ENCODE measurements at places on chromosomes 2 and 18.
A peak's percentile ranks its signal among the peaks of the same experiment; 100 is the strongest.

DNA sequence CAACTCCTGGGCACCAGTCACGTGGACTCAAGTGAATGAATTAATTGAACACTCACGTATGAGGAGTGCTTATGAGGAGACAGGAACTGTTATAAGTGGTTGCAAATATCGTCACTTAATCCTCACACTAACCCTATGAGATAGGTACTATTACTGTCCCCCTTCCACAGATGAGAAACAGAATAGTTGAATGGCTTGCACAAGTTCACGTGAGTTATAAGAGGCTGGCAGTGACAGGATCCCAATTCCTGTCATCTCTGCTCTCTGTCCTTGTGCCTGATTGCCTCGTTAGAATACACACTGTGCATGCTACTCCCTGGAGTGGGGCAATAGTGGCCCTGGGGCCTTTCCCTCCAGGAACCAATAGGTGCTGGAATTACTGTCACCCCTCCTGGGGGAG, 253.5 kb downstream of the DYSF start:
- DNase-seq: no peak

GRCh38 chr2:176338395-176338794, 69.2 kb downstream of the MTX2 start:
- no peak for DNase-seq

DNA sequence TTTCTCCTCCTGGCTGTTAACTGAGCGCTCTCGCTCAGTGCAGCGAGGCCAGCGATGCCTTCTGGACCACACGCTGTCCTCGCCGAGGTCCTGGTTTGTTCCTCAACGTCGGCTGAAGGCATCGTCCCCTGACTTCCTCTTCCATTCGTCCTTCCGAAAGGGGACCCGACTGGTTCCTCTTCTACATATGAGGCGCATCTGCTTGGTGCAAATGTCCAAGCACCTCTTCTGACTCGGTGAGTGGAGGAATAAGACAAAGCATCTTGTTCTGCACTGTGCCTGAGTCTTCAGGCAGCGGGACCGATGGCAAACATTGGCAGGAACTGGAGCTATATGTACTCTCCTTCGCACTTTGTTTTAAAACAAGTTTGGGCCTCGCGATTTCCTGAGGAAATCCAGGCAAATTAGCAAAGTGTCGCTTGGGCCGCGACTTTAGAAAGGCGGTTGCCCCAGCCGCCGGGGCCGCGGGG, 621 bp upstream of the KCNS3 start:
- no peak for DNase-seq

DNA sequence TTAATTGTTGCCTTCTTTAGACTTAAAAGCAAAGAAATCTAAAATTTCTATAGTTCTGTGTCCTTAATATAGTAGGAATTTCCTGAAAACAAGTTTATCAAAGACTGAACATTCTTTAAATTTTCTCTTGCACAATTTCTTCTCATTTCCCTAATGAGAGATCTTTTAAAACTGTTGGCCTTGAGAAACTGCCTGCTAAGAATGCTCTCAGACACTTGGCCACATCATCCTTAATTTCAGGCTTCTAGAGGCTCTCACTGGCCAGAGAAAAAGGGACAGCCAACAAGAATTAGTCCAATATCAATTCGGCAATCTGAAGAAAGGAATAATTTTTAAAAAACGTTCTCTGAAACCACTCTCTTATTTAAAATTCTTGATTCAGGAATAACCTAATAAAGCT, 167.0 kb upstream of the CREB1 start:
- no peak for DNase-seq

DNA sequence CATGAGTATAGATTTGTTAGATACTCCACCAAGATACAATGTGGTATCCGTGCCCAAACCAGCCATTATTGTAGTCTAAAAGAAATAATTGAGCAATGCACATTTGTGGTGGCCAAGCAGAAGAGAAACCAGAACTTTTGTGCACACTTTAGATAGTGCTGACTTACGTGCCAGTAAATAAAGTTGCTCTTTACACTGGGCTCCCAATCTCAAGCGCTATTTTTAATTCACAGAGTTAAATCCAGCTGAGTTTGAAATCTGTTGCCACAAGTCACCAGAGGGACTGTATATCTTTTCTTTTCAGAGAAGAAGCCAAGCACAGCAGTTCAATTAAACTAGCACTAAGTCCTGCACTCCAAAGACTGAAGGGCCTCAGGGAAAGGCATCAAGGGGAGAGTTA, 680.4 kb downstream of the TDRD15 start:
- DNase-seq: no peak

GRCh38 chr2:118301248-118301647, 213.0 kb downstream of the INSIG2 start:
- no peak for DNase-seq

DNA sequence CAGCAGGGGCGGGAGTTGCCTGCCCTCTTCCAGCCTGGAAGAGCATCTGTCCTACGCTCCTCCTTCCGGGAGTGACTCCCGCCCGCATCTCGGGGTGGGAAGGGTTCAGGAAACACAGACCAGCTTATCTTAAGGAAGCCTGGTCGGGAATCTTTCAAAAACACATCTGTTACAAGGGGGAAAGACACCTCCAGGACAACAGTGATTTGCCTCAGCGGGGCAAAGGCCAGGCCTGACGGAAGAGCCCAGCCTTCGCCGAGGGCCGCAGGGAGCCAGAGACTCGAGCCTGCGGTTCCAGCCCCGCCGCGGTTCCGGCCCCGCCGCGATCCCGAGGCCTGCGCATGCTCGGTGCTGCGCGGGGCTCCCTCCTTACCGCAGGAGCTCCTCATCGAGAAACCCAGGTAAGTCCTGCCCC, 38.1 kb upstream of the TGIF1 start:
- DNase-seq: no peak

- DNase-seq: peak; percentile 27
Measured at GRCh38 chr2:178756843-178757242, 50.4 kb downstream of the TTN start.

DNA sequence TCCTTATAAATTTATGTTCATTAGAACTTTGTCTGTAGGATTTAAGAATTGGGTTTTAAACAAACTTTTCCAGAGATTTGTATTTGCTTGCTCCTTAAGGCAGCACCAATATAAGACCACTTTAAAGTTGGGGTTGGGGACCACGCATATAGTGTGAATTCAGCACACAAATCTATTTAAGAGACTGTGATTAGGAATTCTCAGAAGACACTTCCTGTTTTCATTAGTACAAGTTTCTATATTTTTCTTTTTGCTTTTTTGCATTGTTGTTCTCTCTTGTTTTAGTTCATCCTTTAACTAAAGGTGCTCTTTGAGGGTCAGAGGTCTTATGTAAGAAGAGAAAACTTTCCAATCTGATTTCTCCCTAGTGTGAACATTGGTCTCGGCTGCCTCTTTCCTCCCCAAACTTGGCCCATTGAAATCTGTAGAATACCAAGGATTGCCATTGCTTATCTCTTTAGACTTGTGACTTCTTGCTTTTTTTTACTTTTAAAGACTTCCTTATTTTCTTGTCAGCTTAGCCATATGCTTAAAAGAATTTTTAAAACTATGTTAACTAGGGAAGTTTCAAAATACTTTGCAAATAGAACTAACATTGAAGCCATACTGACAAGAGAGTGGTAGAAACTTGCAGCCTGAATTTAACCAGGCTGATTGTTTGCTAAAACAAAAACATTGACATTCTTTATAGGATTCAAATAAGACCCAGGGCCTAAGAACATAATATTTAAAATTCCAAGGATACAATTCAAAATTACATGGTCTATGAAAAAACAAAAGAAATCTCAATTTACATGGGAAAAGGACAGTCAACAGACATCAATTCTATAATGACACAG, 264.1 kb upstream of the FN1 start:
- no peak for DNase-seq

GRCh38 chr2:159131267-159131913, 155.1 kb downstream of the WDSUB1 start:
- no peak for DNase-seq

GRCh38 chr2:237291138-237291792, 122.7 kb downstream of the COL6A3 start:
- peak; percentile 98 for DNase-seq

DNA sequence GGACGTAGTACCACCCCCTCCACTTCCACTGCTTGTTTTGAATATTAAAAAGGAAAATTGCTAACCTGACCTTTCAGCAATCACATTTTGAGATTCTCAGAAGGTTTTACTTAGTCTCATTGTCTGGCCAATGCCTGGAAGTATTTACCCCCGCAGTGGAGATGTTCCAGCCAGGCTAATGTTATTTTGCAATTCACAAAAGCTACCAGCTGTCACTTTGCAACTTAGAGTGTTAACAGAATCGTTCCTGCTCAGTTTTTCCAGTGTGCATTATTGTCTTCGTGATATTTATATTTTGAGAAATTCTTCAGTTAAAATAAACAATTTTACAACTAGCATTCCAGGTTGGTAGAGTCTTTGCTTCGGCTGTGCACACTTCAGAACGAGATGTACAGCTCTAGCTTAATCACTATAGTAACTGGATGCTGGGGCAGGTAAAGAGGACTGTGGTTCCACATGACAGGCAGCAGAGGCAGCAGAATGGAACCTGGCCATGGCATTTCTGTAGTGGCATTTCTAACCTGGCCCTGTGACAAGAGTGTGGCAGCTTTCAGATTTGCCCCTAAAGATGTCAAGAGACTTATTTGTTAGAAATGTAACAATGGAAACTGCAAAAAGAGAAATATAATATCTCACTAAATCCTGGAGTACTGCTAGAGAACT, 85.1 kb downstream of the DTNA start:
- no peak for DNase-seq

GRCh38 chr2:224055101-224055500, 16.0 kb upstream of the SERPINE2 start:
- no peak for DNase-seq

DNA sequence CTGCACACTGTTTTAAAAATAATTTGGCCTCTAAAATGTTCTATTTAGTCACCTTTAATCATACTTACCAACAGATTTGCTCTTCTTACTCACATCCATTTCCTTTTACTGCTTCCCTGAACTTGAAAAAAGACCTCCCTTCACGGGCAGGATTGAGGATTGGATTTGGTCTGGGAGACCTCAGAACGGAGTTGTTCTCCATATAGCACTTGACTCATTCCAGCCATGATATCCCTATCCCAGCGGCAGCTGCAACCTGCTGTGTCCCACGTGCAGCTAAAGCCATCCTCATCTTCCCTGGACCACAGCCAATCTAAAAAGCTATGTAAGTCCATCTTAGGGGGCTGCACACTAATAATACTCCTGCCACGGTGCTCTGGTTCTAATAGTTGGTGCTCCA, 97.0 kb upstream of the PTPRM start:
- DNase-seq: no peak

GRCh38 chr2:239182981-239183791, 217.6 kb downstream of the HDAC4 start:
- no peak for DNase-seq

- DNase-seq: no peak
Measured at GRCh38 chr2:79120194-79120713, at the start of gene REG1A. TSS of gene REG1A (plus strand) at chr2:79120488. CDS start at chr2:79120862, 374 bp downstream.

DNA sequence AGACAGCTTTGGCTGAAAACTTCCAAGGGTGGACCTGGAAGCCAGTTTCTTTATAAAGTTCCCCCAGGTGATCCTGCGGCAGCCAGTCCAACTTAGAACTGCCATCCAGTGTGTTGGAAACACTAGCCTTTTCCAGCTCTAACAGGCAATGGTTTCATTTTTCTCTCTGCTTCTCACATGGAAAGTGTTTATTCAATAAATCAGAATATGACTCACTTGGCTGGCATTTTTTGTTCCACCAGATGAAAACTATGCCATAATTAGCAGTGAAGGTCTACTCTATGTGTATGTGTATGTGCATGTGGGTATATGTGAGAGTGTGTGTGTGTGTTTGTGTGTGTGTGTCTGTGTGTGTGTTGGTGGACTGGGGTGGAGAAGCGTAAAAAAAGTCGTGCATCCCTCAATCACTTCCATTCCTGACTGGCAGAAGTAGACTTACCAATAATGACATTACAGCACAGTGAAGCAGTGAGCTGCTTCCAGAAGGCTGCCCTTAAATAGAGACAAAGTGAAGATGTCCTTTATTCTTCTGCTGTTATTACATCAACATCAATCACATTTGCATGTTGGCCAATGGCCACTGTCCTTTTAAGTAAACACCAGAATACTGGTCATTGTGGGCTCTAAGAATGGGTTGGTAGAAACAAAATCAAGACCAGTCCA, 90.9 kb upstream of the SETBP1 start:
- DNase-seq: peak; percentile 39

DNA sequence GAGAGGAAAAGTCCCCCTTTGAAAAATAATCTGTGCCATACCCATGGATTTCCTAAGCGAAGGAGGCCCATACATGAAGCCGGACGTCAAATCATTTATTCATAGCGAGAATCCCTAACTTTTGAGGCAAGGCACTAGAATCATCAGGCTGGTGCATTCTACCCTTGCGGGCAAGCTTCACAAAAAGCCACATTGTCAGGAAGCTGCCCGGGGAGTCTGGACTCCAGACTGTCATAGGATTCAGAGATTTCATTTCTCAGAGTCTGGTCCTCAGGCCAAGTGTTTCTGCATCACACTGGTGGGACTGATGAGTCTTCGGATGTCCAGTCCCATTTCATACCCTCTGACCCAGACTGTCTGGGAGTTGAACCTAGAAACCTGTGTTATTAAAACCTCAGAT, 8.9 kb downstream of the SLC9A4 start:
- DNase-seq: no peak

DNA sequence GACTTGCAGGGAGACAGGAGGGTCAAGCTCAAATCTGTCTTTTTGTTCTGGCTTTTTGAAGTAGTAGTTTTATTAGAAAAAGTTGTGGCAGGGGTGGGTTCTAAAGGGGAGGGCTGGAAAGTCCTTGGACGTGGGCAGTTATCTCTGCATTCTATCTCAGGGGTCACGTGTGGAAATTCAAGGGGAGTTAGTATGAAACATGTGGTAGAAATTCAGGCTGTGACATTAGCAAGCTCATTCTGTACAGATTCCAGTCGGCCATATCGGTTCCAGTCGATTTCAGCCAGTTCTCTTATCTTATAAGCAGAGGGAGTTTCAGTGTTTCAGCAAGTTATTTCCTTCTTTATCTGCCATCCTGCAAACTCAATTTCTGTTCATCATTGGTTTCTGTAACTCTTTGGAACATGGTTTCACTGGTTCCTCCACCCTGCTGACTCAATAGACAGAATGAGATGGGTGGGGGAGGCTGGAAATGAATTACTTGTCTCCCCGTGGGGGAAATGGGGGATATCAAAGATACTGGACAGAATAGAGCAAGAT, 53.0 kb downstream of the RAB27B start:
- DNase-seq: no peak

DNA sequence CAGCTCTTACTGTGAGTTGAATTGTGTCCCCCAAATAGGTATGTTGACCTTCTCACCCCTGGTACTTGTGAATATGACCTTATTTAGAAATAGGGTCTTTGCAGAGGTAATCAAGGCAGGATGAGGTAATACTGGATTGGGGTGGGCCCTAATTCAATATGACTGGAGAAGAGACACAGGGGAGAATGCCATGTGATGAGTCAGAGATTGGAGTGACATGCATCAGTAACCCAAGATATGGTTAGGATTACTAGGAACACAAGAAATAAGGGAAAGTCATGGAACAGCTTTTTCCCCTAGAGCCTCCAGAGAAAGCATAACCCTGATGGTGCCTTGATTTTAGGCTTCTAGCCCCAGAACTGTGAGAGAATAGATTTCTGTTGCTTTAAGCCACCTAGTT, 37.0 kb upstream of the ATP5MC3 start:
- DNase-seq: no peak

- DNase-seq: no peak
Measured at GRCh38 chr2:27721335-27721734, 50.2 kb upstream of the MRPL33 start.

GRCh38 chr2:69962986-69963730, 1.7 kb upstream of the ASPRV1 start:
- no peak for DNase-seq

All from skeletal muscle cell (primary cell).